ENCODE measurements at places on chromosomes 12 and 14.

DNA sequence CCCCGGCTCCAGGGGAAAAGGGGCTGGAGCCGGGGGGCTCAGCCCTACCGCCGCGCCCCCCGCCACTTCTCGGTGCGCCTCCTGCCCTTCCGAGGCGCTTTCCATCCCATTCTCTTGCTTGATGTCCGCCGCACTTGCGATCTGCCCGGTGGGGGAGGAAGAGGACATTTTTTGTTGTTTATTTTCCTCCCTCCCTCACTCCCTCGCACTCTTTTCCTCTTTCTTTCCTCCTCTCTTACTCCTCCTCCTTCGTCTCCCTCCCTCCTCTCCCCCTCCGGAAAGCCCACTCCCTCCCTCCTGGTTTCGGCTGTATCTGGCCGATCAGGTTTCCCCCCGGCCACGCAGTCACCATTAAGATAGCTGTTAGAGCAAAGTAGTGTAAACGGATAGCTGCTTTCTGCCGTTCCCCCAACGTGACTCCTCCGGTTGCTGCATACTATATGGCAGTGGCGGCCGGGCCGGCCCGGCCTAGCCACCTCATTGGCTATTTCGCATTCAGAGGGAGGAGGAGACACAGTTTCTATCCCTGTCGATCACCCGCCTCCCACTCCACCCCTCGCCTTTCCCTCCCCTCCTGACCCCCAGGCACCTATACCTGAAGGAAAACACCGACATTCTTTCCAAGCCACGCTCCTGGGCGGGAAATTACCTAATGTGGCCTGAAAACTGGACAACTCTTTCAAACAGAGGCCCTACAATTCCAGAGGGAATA, at the start of gene SIX4:
TSS of gene SIX4 (minus strand) at position 445 of the 712 bp plus-strand sequence. CDS start at position 168, 277 bp downstream.
- DNase-seq, result no peak

DNA sequence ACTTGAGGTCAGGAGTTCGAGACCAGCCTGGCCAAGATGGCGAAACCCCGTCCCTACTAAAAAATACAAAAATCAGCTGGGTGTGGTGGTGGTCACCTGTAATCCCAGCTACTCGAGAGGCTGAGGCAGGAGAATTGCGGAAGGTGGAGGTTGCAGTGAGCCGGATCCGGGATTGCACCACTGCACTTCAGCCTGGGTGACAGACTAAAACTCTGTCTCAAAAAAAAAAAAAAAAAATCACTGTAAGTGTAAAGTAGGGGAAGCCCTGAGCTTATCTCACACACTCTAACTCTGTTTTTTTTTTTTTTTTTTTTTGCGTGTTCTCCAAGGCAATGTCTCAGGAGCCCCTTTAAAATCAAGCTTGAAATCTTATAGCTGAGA, 421 bp upstream of the RBMS2 start:
- no peak for DNase-seq

GRCh38 chr14:86035882-86036281, 505.9 kb downstream of the FLRT2 start:
- no peak for DNase-seq

DNA sequence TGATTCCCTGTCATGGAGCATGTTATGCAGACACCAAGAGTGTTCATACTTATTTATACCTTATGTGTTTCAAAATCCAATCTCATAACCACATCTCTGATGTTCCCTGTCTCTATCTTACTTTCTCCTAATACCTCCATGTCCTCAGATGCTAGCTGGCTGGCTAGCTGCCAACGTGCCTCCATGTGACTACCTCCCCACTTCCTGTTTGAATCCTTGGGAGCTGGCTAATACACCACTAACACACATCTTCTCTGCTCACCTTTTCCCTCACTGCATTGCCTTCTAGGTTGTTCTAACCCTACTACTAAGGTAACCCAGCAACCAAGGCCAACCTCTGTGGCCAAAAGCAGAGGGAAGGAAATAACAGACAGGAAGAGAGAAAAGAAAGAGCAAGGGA, 27.3 kb downstream of the TTC5 start:
- DNase-seq, result no peak

GRCh38 chr14:102292441-102292840, 12.5 kb downstream of the MOK start:
- no peak for DNase-seq

DNA sequence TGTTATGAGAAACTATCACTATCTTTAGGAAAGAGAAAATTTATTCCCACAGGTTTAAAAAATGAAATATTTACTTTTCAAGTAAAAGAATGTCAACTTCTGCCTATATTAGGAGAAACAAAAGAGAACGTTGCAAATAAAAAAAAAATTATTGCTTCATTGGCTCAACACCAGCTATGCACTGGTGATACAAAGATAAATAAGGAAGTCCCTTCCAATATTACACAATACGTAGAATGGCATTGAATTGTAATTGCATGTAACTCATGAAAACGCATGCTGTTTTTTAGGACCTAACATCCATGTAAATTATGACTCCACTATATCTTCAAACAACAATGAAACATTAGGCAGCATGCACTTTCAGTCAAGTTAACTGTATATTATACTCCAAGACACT, 56.4 kb upstream of the RERGL start:
- no peak for DNase-seq

DNA sequence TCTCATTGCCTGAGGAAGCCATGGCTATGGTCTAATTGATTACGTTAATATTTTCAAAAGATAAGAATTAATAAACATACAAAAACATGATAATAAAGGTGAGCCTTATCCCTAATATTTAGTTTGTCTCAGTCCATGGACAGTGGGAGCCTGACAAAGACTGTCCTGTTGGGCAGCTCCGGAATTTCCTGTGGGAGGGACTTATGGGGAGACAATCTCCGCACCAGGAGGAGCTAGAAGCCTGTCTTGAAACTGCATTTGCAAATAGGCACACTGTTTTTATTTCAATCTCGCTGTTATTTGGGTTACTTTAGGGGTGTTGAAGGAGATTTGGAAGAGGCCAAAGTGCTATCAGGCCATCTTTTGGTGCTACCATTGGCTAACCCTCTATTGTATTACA, 50.8 kb upstream of the ZDHHC17 start:
- DNase-seq, result no peak

- DNase-seq, result no peak
Observed at GRCh38 chr12:3431686-3432085, 59.3 kb upstream of the PRMT8 start.

- no peak for DNase-seq
Observed at GRCh38 chr12:1922075-1922709, 3.7 kb upstream of the CACNA2D4 start.

DNA sequence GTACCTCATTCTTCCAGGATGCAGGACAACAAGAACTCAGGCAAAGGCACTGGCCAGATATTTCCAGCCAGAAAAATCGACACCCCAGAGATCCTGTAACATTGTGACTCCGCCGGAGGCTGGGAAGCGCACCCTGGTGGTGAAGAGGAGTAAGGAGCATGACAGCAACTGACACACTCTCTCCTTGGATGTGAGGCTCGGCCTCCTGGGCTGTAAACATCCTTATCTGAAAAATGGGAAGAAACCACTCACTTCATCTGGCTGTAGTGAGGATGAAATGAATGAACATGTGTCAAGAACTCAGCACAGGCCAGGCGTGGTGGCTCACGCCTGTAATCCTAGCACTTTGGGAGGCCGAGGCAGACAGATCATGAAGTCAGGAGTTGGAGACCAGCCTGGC, 27.5 kb downstream of the TCHP start:
- no peak for DNase-seq

- DNase-seq, result no peak
Observed at GRCh38 chr14:69876221-69876847, 2.9 kb upstream of the SMOC1 start.

GRCh38 chr12:96195845-96196451, 1.8 kb downstream of the ELK3 start:
- no peak for DNase-seq

DNA sequence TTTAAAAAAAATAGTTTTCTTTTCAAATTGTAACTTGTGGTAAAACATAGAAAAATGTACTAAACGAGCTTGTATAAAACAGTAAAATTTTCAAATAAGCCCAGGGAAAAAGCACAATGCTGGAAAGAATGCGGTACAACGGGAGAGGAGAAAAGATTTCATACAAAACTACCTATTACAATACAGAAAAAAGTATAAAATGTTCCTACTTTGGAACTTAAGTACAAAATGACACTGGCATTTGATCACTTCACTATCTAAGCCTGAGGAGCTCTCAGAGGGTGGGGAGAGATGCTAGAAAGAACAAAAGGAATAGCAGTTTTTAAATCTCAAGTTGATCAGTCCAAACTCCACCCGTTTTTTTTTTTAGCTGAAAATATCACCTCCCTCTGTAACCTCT, 39.5 kb upstream of the COL2A1 start:
- DNase-seq, result no peak

DNA sequence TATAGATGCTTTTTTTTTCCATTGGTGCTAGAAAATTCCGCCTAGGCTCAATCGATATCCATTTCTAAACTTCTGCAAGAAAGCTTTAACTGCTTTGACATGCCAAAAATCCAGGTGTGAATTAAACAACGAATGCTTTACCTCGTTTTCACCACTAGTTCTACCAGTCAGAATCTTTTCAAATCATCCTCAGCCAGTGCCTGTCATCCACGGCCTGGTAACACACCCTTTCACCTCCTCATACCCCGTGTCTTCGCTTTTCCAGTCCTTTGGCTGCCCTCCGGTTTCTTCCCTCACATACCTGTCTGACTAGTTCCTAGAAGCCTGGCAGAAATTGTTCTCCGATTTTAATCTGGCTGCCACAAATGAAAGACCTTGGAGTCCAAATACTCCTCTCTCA, 1.4 kb upstream of the PHC1 start:
- no peak for DNase-seq

GRCh38 chr14:65500075-65500474, 87.5 kb downstream of the FUT8 start:
- no peak for DNase-seq

DNA sequence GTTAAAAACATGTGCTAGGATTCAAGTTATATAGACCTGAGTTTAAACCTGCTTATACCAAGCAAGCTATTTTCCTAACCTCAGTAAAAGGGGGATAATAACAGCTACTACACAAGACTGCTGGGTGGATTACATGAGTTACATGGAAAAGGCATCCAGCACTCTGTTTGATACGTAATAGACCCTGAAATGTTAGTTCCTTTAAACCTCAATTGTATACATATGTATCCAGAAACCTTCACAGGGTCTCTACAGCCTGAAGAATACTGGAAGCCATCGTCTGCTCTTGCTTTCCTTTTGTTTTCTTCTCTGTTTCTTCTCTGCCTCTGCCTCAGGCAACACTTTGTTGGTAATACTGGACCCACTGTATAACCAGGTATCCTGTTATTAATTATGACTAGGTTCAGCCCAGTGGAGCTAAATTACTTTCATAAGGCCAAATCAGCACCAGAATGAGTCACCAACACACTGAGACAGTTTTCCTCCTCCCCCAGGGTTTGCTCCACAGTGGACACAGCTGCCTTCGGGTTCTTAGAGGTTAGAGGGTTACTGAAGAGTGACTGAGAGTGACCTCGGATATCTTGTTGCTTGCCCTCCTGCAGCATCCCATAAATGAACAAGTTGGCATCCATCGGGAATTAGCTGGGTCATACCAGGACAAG, 127.1 kb downstream of the CAPZA3 start:
- DNase-seq, result no peak

- DNase-seq, result no peak
Observed at GRCh38 chr12:9214534-9214933, 6.3 kb upstream of the PZP start.

DNA sequence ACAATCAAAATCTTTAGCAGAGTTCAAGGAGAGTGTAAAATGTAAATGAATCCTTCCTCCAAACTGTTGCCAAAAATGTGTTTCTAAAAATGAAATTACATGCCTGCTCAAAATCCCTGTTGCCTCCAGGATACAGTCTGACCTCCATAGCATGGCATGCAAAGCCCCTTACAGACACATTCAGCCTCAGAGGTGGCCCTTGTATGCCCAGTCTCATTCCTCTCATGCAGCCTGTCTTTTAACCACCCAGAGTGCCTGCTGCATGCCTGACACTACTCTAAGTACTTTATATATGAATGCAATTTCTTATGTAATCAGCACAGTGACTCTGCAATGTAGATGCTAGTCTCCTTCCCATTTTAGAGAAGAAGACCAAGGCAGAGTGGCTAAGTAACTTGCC, 24.4 kb upstream of the PTPRQ start:
- no peak for DNase-seq

DNA sequence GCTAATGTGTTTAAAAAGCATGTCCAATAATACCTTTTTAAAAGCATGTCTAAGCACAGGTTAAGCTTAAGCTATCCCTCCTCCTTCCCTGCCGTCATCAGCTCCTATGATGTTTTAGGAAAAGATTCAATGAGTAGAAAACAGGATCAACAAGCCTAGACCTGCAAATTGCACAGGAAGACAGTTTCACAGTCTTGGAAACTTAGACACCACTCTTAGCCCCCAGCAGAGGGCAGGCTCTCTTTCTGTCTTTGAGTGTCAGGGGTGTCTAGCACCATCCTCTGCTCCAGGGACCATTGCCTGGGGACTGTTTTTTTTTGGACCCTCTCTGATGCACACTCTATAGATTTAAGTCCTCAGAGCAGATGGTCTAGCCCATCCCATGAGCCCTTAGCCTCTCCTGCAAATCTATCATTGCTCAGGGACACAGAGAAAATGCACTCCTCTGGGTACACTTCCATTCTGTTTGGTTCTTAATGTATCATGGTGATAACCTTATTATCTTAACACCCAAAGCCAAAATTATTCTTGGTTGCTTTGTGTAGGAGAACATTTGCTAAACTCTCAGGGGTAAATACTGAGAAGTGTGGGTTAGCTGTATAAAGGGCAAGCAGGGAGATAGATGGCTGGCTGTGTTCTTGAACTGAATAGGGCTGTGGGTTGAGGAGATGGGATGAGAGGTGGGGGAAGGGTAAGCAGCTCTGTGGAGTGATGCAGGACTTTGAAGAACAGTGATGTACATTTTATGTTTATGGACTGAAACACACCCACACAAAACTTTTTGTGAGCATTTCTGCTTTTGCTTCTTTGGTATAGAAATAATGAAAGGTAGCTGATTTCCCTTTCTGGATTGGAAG, 259.9 kb upstream of the DDHD1 start:
- DNase-seq, result no peak

DNA sequence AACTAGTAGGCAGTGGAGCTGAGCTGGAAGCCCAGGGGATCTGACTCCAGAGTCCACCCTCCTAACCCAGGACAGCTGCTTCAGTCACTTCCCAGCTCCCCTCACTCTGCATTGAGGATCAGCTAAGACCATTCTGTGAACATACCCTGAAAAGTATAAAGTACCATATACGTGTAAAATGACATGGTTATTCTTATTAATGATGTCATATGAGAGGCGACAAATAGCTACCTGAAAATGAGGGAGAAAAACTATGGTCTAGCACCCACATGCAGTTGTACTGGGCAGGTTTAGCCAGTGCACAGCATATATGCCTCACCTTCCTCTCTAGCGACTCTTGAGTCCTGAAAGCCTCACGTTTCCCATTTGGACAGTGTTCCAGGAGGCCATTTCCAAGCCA, 461.9 kb downstream of the RAD51B start:
- DNase-seq, result no peak

GRCh38 chr12:62530596-62530995, 64.0 kb downstream of the MON2 start:
- no peak for DNase-seq

- DNase-seq, result no peak
Observed at GRCh38 chr14:103395244-103395643, 10.0 kb downstream of the MARK3 start.
